ENCODE measurements at places on chromosomes 5 and 9. TPM values are rescaled to one million over a fixed set of nuclear protein-coding genes. Genes with fewer than 3 reads are reported as not detected.

CDO1 gene
- 0.32 TPM for total RNA-seq

PCDHB8 gene
- total RNA-seq, result under 0.01 TPM

GNA14 gene
- total RNA-seq, result 6.5 TPM

MYO10 gene
- total RNA-seq, result 61.2 TPM

DOK3 gene
- total RNA-seq, result 2.6 TPM

RETREG1 gene
- 0.64 TPM for total RNA-seq

TAF11L10 gene
- not detected for total RNA-seq

JAK2 gene
- 11.6 TPM for total RNA-seq

MYMK gene
- total RNA-seq, result not detected

LURAP1L gene
- 49.0 TPM for total RNA-seq

CDKN2B gene
- total RNA-seq, result 58.3 TPM

TTC16 gene
- total RNA-seq, result not detected

DNA sequence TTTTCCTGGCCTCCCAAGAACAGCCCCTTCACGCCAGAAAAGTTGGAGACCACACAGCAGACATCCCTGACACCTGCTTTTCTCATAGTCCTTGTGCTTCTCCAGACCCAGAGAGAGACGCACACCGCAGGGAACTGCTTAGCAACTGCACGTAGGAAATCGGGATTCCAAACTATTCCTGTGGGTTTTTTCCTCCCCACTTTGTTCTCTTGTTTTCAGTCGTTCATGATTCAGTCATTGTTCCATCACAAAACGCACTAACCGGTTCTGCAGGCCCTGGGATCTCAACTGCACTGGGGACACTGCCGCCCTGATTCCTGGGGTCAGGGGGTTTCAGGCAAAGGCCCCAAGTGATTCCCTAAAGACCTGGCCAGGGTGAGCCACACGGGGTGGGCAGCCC, 588.0 kb upstream of the KLF4 start:
- no peak for DNase-seq

GRCh38 chr9:36276781-36277181, 18.5 kb upstream of the GNE start:
- DNase-seq, result peak; percentile 86

DNA sequence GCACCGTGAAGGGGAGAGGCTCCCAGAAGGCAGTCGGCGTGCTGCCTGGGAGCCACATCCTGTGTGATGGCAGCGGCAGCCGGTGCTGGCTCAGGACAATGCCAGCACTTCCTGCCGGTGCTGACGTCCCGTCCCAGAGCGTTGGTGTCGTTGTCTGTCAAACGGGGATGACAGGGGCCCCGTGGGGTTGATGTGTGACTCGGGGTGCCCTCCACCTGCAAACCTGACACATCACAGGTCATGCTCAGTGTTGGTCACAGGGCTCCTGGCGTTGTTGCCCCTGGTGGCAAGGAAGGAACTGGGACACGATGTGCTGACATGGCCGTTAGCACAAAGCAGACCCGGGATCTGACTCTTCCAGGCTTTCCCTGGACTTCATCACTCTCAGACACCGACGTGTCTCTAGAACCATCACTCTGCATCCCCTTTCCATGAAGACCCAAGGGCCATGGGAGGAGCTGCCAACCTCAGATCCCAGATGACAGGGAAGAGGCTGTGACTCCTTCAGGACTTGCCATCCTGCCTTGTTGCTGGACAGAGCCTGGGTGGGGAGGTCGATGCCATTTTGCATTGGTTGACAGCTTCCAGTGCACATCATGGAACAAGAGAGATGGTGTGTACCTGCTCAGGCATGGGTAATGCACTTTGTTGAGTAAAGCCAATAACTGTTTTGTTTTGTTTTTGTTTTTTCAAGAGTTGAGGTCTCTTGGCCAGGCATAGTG, 21.5 kb downstream of the PLPP7 start:
- DNase-seq, result no peak

GRCh38 chr5:150164211-150164980, 2.2 kb upstream of the CDX1 start:
- DNase-seq, result no peak

DNA sequence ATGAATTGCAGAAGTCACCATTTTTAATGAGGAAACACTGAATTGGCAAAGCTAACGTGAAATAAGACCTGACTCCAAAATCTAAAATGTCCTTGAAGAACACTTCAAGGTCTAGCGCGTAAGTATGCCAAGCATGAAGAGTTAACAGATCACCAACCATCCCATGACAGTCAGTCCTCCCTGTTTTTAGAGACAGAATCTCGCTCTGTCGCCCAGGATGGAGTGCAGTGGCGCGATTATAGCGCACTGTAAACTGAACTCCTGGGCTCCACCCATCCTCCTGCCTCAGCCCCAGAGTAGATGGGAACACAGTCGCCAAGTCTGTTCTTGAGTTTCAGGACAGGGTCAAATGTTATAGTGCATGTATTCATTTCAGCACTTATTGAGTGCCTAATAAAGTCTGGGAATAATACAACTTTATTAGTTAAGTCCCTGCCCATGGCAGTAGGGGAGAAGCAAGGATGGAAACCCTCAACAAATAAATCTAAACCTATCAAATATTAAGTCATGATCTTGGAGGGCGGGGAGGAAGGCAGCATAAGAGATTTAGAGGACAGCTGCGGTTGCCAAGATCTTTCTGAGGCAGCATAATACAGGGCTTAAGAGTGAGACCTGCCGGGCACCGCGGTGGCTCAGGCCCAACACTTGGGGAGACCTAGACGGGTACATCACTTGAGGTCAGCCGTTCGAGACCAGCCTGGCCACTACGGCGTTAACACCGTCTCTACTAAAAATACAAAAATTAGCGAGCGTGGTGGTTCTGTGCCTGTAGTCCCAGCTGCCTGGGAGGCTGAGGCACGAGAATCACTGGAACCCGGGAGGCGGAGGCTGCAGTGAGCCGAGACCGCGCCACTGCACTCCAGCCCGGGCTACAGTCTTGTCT, 1.1 kb downstream of the ATPSCKMT start:
- DNase-seq, result no peak

GRCh38 chr9:105291422-105291859, 47.0 kb downstream of the SLC44A1 start:
- no peak for DNase-seq

- no peak for DNase-seq
Observed at GRCh38 chr9:124899845-124900244, 37.9 kb downstream of the ARPC5L start.

DNA sequence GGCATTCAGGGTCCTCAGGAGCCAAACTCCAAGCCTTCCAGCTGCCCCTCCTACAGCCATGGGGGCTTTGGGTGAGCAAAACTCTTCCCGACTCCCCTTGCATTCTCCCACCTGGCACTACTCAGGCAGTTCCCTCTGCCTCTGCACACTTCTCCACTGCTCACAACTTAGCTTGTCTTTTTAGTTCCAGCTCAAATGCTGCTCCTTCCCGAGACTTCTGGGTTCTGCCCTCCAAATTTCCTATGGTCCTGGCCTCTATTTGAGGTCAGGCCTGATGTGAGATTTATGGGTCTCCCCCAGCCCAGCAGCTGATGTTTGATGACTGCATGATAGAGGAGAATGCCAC, 5.7 kb upstream of the SLC25A48 start:
- DNase-seq, result no peak

- DNase-seq, result no peak
Observed at GRCh38 chr5:150136305-150137167, 19.1 kb downstream of the PDGFRB start.

- DNase-seq, result peak; percentile 34
Observed at GRCh38 chr5:54469622-54470021, 14.1 kb downstream of the HSPB3 start.

- DNase-seq, result no peak
Observed at GRCh38 chr5:87170799-87171198, 96.9 kb upstream of the RASA1 start.

DNA sequence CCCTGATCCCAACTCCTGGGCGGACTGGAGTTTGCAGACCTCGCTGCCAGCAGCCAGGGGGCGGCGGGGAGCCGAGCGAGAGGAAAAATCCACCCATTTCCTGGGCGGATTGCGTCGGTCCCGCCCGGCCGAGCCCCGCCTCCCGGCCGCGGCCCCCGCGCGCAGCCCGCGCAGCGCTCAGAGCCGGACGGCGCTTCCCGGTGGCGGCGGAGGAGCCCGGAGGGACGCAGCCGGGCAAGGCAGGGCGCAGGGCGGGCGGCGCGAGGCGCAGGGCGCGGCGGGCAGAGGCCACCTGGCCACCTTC, at the start of gene OLFM1:
Gene OLFM1 (plus strand): TSS at position 180 of the 304 bp plus-strand sequence. CDS start 322 bp downstream, outside the sequence.
- peak; percentile 47 for DNase-seq

DNA sequence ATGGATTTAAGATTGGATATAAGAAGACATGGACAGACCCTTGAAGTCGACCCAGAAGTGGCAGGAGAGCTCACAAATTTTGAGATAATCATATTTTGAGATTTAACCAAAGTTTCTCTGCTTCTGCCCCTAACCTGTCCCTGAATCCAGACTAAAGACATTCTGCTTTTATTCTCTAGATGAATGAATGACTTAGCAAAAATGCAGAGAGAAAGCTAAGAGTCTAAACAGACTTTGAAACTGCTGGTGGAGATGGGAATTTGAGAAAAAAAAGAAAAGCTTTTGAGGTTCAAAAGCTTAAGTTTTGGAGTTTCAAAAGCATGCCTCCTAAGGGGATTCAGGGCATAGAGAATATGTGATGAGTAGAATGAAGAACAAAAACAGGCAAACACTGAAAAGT, 85.2 kb upstream of the KLF9 start:
- DNase-seq, result no peak

DNA sequence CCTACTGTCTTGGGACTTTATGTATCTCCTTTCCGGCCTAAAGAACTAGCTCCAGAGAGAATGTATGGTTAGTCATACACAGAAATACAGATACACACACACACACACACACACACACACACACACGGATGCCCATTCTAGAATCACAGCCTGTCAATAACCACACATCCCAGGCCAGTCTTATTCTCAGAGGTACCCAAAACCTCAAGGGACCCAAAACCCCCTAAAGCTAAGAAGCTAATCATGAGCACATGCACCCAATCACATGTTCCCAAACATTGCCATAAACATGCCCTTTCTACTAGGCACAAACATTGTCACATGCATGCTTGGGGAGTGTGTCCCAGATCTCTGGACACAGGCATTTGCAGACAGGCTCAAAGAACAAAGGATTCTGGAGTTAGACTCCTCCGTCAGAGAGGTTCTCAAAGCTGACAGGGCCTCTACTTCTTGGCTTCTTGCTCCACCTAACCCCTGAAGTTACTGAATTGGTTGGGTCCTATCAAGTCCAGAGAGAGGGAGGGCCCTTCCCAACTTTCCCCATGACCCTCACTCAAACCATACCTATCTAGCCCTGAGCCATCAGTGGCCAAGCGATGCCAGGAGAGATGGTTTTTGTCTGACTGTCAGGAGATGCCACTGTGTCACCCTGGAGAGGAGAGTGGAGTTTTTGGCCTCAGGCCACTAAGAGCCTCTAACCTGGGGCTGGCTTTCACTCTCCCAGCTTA, 78.7 kb downstream of the NRG2 start:
- DNase-seq, result no peak

DNA sequence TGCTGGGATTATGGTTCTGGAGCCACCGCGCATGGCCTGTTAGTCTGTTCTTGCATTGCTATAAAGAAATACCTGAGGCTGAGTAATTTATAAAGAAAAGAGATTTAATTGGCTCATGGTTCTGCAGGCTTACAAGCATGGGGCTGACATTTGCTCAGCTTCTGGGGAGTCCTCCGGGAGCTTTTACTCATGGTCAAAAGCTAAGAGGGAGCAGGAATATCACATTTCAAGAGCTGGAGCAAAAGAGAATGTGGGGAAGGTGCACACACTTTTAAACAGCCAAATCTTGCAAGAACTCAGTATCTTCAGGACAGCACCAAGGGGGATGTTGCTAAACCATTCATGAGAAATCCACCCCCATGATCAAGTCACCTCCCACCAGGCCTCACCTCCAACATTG, 12.1 kb downstream of the JAK2 start:
- no peak for DNase-seq

GRCh38 chr5:68659881-68660280, 433.9 kb upstream of the SLC30A5 start:
- DNase-seq, result no peak

GRCh38 chr5:143316844-143317631, 86.4 kb downstream of the NR3C1 start:
- DNase-seq, result no peak

DNA sequence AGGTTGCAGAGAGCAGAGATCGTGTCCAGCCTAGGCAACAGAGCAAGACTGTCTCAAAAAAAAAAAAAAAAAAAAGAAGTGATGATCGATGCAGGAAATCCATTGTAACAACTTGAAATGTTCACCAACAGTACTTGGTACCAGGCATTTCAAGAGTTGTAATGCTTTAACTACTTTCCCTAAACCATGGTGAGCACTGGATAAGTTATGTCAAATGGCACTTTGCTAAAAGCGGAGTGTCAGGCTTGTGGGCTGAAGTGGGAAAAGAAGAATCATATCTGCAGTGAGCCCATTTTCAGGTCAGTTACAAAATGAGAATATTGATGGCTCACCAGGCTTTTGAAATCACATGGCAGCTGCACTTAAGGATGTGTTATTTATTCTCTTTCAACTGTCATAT, 202.2 kb downstream of the RFK start:
- no peak for DNase-seq

GRCh38 chr5:9329125-9329524, 216.8 kb downstream of the SEMA5A start:
- no peak for DNase-seq

GRCh38 chr9:137275588-137276472, 1.7 kb upstream of the TOR4A start:
- no peak for DNase-seq

- no peak for DNase-seq
Observed at GRCh38 chr5:109857405-109858031, 167.8 kb downstream of the MAN2A1 start.

GRCh38 chr5:154206311-154206710, 15.8 kb downstream of the GALNT10 start:
- peak; percentile 41 for DNase-seq

All from fibroblast of villous mesenchyme (primary cell).